ENCODE measurements at places on chromosomes 4 and X. TPM values are rescaled to one million over a fixed set of nuclear protein-coding genes. Genes with fewer than 3 reads are reported as not detected.

Gene PLS3
- 271 TPM for total RNA-seq

Gene TMPRSS11B
- total RNA-seq = not detected

Gene CT47B1
- total RNA-seq = not detected

Gene HELT
- total RNA-seq = not detected

Gene FHIP1A
- total RNA-seq = under 0.01 TPM

Gene GLRA2
- total RNA-seq = not detected

Gene PNCK
- total RNA-seq = 0.32 TPM

Gene PCGF3
- 36.7 TPM for total RNA-seq

Gene SMIM31
- total RNA-seq = not detected

Gene FATE1
- not detected for total RNA-seq

Gene FAM149A
- total RNA-seq = 0.64 TPM

Gene HTN1
- total RNA-seq = under 0.01 TPM

Gene SERTM2
- 1.3 TPM for total RNA-seq

Gene NUP62CL
- under 0.01 TPM for total RNA-seq

Gene XK
- total RNA-seq = 0.86 TPM

Gene AWAT2
- total RNA-seq = not detected

All from fibroblast of villous mesenchyme (primary cell).